Stimulated activated CD4-positive, alpha-beta T cell treated with anti-CD3 and anti-CD28 coated beads, Interleukin-1b, Interleukin-23, amount 100 ng/mL, for 24 hours (primary cell): ENCODE measurements at places on chromosomes 7 and 10.

DNA sequence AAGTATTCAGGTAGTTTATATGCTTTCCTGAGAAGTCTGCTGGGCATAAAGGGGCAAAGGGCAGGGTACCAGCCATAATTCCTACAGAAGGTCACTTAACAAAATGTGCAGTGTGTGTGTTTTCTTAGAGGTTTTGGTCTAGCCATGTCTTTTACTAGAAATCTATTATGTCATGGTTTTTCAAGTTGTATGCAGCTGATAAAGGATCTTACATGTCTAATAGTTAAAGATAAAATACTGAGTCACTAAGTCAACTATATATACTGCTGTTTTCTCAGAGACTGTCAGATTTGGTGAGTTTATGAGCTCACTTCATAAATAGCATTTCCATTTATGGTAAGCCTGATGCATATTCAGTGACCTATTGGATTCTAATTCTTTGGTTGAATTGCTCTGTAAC, 7.7 kb downstream of the CASP2 start:
- no peak for DNase-seq

DNA sequence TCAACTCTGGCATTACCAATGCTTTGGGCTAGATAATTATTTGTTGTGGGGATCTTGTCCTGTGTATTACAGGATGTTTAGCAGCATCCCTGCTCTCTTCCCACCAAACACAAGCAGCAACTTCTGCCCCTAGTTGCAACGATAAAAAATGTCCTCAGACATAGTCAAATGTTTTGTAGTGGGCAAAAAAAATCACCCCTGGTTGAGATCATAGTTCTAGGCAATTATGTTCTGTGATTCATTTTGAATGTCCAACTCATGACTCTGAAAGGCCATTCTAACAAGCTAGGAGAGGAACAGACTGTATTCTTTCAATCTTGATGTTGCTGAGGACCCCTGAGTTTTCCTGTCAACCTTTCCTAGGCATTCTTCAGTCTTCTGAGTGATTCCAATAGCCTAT, 79.5 kb downstream of the RTKN2 start:
- DNase-seq, result no peak

DNA sequence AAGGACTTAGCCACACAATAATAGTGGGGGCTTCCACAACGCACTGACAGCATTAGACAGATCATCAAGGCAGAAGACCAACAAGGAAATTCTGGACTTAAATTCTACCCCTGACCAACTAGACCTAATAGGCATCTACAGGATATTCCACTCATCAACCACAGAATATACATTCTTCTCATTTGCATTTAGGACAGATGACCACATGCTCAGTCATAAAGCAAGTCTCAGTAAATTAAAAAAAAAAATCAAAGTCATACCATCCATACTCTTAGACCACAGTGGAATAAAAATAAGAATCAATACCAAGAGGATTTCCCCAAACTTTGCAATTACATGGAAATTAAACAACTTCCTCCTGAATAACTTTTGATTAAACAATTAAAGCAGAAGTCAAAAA, 155.9 kb downstream of the CDK14 start:
- no peak for DNase-seq

DNA sequence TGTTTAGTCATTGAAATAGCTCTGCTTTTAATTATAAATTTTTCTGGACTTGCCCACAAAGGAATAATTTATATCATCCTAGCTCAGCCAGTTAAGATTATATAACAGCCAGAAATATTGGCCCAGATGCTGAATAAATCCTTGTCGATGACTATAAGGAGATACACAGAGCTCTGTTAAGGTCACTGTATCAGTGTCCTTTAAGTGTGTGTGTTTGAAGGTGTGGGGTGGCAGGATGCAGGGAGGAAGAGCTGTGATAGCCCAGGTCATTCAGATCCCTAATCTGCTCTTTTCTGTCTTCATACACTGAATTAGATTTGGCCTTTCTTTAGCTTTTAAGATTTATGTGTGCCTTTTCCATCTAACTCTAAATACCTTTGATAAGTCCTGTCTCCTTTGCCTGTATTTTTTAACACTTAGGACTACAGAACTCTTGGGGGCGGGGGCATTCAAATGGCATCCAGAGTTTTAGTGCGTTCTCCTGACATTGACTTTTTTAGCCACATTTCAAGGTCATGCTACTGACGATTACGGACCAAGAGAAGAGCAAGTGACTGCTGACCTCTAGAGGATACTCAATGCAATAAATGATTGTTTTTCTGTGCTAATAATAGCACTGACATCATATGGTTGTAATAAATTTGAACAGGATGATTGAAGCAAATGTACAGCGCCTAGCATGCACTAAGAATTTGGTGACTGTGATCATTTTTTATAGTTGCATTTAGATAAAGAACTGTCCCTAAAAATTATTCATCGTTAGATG, 172.3 kb downstream of the CACNB2 start:
- DNase-seq, result no peak

DNA sequence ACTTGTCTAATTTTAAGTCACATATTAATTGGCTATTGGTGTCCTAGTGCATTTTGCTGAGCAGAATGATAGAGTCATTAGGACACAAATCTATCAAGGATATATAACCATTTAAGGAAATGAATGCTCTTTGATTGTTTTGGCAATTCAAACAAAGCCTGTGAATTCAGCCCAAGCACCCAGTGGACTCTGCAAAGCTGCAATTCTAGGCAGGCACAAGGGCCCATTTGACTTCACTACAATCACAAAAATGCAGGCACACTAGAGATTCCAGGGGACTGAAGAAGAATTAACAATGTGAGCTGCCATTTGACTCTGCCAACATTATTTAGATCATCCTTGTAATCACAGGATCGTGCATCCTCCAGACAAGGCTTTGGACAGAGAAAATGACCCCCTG, 544.2 kb upstream of the PHF14 start:
- DNase-seq, result no peak

DNA sequence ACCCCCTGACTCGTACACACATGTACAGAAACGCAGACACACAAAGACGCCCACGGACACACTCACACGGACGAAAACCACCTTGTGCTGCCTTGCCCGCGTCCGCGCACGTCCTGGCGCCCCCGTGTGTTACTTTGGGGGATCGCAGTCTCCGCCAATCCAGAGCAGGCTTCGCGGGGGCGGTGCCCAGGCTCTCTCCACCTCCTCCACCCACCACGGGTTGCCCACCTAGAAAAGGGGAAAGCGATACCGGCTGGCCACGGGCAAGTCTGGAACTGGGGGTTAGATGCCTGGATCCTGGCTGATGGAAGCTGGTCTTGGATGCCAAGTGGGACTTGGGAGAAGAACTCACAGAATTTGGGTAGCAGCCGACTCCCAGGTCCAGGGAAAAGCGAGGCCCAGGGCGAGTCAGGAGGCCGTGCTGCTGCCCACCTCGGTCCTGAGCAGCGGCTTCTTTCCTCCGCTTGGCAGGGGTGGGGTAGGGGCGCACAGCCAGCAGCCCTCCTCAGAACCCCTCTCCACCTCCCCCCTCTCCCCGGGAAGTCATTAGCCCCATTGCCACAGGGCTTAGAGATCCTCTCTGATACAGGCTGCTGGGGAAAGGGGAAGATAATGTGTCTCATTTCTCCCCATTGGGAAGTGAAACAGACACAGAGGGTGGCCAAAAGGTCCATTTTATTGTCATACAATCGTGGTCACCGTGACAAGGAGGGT, 4.6 kb upstream of the VGF start:
- peak; percentile 70 for DNase-seq

DNA sequence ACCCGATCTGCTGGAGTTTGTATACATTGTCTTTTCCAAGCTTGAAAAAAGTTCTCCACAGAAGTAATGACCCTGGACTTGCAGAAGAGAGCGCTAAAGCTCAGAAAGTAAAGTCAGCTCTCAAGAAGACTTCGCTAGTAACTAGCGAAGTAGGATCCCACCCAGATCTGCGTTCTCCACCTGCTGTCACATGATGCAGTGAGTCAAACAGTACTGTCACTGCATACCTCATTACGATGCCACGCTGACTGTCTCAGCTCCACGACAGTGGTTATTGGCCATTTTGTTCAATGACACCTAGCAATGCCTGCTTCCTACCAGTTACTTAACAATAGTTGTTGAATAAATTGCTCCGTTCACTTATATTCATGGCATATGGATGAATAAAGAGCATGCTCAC, 29.7 kb upstream of the SEC61G start:
- no peak for DNase-seq

- DNase-seq, result no peak
Measured at GRCh38 chr7:38607466-38607865, 23.7 kb downstream of the AMPH start.

DNA sequence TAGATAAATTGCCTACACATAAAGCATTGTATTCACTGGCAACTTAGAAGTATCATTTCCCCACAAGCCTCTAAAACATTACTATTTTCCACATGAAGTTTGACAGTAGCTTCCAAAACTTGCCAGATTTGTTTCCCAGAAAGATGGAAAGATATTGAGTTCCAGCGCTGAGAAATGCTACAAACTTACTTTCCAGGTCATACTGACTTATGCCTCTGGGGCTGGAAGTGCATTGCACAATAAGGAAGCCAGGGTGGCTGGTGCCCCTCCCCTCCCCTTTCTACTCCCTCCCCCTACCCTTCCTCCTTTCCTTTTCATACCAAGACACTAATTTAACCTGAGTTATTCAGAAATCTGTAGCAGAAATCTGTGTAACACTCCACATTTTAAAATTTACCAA, 212.6 kb downstream of the WDR37 start:
- DNase-seq, result no peak

GRCh38 chr7:104040666-104041065, 51.2 kb upstream of the RELN start:
- DNase-seq, result no peak

- DNase-seq, result no peak
Measured at GRCh38 chr10:4931587-4931986, 31.6 kb upstream of the AKR1C1 start.

DNA sequence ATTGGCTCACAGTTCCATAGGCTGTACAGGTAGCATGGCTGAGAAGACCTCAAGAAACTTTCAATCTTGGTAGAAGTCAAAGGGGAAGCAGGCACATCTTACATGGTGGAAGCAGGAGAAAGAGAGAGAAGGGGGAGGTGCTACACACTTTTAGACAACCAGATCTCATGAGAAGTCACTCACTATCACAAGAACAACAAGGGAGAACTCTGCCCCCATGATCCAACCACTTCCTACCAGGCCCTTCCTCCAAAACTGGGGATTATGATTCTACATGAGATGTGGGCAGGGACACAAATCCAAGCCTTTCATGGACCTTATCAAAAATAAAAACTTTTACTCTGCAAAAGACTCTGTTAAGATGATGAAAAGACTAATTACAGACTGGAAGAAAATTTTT, 183.2 kb upstream of the TRIM24 start:
- DNase-seq, result no peak

DNA sequence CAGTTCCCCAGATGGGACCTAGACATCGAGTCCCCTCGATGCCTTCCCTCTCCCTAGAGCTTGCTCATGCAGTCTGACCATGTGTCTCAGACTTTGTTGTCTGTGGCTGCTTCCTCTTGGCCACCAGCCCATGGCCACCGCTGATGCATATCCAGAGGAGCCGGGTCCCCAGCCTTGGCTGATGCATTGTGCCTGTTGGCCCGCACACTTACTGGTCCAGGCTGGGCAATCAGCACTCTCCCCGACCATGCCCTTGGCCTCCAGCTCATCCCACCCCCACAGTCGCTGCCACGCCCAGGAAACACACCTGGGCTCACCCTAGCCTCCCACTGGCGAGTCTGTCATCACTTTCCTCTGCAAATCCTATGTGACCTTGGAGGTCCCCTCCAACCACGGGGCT, 10.1 kb downstream of the NPC1L1 start:
- DNase-seq, result no peak

- no peak for DNase-seq
Measured at GRCh38 chr7:43650457-43651052, 67.6 kb downstream of the STK17A start.

- DNase-seq, result no peak
Measured at GRCh38 chr7:132200141-132200540, 376.1 kb downstream of the PLXNA4 start.

- no peak for DNase-seq
Measured at GRCh38 chr7:45977256-45977780, 56.2 kb upstream of the IGFBP3 start.

DNA sequence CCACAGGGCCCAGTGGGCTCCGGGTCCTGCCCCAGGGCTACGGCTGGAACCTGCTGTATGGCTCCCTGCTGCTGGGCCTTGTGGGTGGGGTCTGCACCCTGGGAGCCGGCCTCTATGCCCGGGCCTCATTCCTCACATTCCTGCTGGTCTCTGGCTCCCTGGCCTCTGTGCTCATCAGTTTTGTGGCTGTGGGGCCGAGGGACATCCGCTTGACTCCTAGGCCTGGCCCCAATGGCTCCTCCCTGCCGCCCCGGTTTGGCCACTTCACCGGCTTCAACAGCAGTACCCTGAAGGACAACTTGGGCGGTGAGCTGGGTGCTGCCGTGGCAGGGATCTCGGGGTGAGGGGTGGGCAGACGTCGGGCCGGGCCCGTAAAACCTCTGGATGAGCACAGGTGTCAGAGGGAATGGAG, 4.4 kb downstream of the SLC12A9 start:
- DNase-seq, result no peak

- DNase-seq, result no peak
Measured at GRCh38 chr10:115093286-115093775, at the start of gene ATRNL1. Gene ATRNL1 (plus strand): TSS chr10:115093365. CDS start chr10:115093751, 386 bp downstream.

- DNase-seq, result no peak
Measured at GRCh38 chr10:3220853-3221252, 48.3 kb upstream of the PITRM1 start.

DNA sequence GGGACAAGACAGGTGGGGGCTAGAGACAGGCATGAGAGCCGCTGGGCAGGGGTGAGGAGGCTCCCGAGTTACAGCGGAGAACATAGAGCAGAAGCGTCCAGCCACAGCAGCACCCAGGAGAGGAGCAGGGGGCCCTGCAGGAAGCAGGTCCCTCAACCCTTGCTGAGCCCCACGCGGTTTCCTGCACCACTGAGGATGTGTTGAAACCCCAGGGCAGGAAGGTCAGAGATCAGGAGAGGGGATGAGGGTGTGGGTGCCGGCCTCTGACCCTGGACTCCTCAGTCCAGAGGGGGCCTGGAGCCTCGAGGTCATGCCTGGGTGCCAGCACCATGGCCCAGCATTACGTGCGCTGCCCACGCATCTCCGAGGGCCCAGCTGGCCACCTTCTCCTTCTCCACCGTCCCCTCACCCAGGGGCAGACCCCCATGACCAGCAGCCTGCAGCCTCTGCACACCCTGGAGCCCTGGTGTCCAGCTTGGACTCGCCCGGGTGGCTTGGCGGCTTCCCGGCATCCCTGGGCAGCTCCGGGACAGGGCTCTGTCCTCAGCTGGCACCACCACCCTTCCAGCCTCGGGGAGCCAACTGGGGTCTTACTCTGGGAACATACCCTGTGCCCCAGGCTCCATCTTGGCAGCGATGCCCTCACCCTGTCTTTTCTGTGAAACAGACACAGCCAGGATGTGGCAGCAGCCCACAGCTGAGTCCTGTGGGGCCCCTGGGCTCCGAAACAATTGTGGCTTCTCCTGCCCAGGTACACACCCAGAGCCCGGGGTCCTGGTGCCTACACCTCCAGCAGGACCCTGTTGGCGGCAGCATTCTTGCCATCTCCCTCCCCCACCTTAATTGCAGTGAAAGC, 52.0 kb downstream of the STK32C start:
- DNase-seq, result no peak
